ENCODE measurements at places on chromosomes 7 and 10. TPM values are rescaled to one million over a fixed set of nuclear protein-coding genes. Genes with fewer than 3 reads are reported as not detected.

DNA sequence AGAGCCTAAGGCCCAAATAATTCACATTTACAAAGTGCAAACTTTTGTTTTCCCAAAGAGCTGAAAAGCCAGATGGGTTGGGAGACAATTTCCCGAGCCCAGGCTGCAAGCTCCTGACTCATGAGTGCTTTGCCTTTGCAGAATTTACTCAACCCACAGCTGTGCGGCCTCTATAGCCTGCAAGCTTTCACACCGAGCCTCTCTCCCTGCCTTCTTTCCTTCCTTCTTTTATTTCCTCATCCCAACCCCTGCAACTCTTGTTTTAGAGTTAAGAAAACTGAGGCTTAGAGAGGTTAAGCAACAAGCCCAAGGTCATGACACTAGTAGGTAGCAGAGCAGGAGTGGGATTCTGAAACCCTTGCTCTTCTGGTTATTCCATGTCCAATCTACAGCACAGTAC lies 203.0 kb upstream of the GPR26 start:
- no peak for DNase-seq
- H3K27ac ChIP-seq, result no peak overlapping the region
- no peaks in the 10 kb centered on the region for H3K27me3 ChIP-seq
- no peaks in the 10 kb centered on the region for H3K36me3 ChIP-seq

- H3K27me3 ChIP-seq, result peaks cover 32% of the 10 kb centered on the region
- no peaks in the 10 kb centered on the region for H3K4me1 ChIP-seq
- H3K4me3 ChIP-seq, result no peak overlapping the region
- no peak for DNase-seq
- no peak overlapping the region for H3K27ac ChIP-seq
Observed at GRCh38 chr10:48184224-48184623, 90.3 kb downstream of the FRMPD2 start.

DNA sequence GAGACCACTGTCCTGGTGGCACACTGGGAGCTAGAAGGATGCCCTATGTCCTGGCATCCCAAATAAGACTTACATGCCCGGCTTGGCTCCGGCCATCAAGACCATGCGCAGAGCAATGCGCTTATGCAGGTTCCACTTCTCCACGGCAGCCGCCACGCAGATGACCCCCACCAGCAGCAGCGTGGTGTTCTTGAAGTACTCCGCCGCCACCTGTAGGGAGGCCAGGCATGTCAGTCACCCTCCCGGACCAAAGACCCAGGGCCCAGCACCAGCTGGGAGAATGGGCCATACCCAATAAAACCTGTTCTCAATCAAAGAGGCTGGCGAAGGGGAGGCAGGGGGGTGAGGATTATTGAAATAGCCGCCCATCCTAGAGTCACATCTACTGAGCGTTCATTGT lies 19.9 kb downstream of the SLC13A4 start:
- no peaks in the 10 kb centered on the region for H3K4me1 ChIP-seq
- no peak overlapping the region for H3K4me3 ChIP-seq
- no peaks in the 10 kb centered on the region for H3K27me3 ChIP-seq
- H3K36me3 ChIP-seq, result no peaks in the 10 kb centered on the region
- DNase-seq, result no peak

DNA sequence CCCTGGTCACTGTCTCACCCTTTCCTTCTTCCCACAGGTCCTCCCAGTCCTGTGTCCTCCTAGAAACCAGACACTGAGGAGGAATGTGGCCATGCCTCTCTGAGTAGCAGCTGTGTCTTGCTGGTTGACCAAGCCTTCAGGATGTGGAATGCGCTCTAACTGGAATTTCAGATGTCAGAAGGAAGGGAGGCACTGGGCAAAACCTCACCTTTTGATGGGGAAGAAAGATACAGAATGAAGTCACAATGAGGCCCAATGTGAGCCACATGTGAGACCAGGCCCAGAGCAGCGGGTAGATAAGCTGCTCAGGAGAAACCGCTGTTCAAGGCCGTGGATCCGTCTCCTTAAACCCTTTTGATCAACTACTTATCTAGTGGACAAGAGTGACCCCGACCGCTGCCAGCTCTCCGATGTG lies 54.8 kb upstream of the ECHDC3 start:
- H3K4me1 ChIP-seq, result peaks cover 18% of the 10 kb centered on the region
- H3K27me3 ChIP-seq, result peaks cover 19% of the 10 kb centered on the region
- no peak overlapping the region for H3K27ac ChIP-seq
- H3K36me3 ChIP-seq, result no peaks in the 10 kb centered on the region
- H3K4me3 ChIP-seq, result no peak overlapping the region

DNA sequence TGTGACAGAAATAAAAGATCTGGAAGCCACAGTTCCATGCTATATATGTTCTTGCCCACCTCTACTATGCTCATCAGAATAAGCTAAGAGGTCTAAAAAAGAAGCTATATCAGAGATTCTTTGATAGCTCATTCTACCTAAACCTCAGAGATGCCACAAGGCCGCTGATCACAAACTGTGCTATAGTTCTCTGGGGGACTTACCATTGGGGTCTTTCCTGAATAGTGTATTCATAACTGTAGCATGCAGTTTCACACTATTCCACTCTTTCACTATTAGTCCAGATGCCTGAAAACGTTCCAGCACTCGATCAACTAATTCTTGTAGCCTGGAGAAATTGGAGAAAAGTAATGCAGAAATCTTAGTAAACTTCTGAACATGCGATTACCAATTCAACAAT lies 44.5 kb upstream of the SPOCK2 start:
- DNase-seq, result no peak
- H3K27me3 ChIP-seq, result no peaks in the 10 kb centered on the region
- H3K36me3 ChIP-seq, result peaks cover 4% of the 10 kb centered on the region
- no peak overlapping the region for H3K27ac ChIP-seq
- H3K4me1 ChIP-seq, result peaks cover 10% of the 10 kb centered on the region

GRCh38 chr10:132061030-132061429 lies 4.7 kb upstream of the JAKMIP3 start:
- DNase-seq, result no peak
- H3K4me1 ChIP-seq, result no peaks in the 10 kb centered on the region
- H3K36me3 ChIP-seq, result no peaks in the 10 kb centered on the region
- H3K27ac ChIP-seq, result no peak overlapping the region
- no peak overlapping the region for H3K4me3 ChIP-seq

- H3K4me1 ChIP-seq, result peaks cover 23% of the 10 kb centered on the region
- H3K4me3 ChIP-seq, result 0 out of 2 replicates have a peak overlapping the region, but pooled peaks have one; percentile 2
- peak overlapping the region; percentile 19 for H3K27ac ChIP-seq
- DNase-seq, result peak; percentile 82
- H3K27me3 ChIP-seq, result no peaks in the 10 kb centered on the region
Observed at GRCh38 chr10:95236068-95236903, 42.2 kb downstream of the ACSM6 start.

DNA sequence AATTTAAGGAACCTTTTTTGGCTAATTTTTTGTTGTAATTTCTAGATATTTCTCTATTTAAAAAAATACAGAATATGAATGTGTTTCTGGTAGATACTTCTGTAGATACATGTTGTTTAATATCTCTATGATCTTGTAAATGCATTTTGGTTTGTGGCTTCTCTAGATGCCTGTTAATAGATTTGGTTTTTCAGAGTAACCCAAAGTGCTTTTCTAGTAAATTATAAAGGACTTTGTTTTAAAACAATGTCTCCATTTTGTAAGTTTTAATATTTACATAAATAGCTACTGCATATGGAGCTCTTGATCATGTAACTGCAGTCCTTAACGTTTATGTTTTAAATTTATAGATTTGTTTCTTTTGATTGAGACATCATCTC lies 88.5 kb downstream of the MDFIC start:
- peaks cover 27% of the 10 kb centered on the region for H3K4me1 ChIP-seq
- no peak for DNase-seq
- H3K36me3 ChIP-seq, result no peaks in the 10 kb centered on the region
- no peak overlapping the region for H3K27ac ChIP-seq
- no peak overlapping the region for H3K4me3 ChIP-seq

GRCh38 chr7:156004265-156005201 lies 192.3 kb upstream of the SHH start:
- no peak overlapping the region for H3K27ac ChIP-seq
- H3K4me1 ChIP-seq, result no peaks in the 10 kb centered on the region
- H3K4me3 ChIP-seq, result no peak overlapping the region
- no peak for DNase-seq
- H3K36me3 ChIP-seq, result no peaks in the 10 kb centered on the region
- no peaks in the 10 kb centered on the region for H3K27me3 ChIP-seq

The BICC1 gene
- 97.0 TPM for polyA plus RNA-seq

The OR2A5 gene
- not detected for polyA plus RNA-seq
